Stimulated activated CD8-positive, alpha-beta memory T cell treated with anti-CD3 and anti-CD28 coated beads, Interleukin-4, amount 100 ng/mL, for 1 hour (primary cell): ENCODE measurements at places on chromosomes 11 and 22.

DNA sequence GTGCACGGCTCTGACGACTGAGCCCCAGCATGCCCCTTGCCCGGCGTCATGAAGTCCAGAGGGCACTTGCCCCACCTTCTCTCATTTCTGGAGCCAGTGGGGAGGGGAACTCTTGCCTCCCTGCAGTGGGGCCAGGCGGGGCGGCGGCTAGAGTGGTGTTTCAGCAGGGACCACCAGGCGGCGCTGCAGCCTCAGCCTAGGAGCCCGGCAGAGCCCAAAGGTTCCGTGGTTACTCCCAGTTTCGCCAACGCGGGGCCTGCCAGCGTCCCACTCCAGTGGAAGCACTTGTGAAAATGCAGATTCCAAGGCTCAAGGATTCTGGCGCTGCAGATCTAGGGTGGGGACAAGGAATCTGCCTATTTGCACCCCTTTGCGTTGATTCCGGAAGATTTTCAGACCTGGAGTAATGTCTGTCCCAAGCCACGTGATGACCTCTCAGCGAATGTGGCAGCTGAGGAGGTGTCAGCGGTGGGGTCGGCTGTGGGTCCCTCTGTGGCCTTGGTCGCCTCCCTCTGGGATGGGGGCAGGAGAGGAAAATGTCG lies 55.7 kb downstream of the CD82 start:
- DNase-seq: no peak

- DNase-seq: no peak
Observed at GRCh38 chr11:118275176-118275575, 11.1 kb upstream of the MPZL2 start.

- DNase-seq: no peak
Observed at GRCh38 chr22:31148953-31149627, 8.8 kb upstream of the PLA2G3 start.

DNA sequence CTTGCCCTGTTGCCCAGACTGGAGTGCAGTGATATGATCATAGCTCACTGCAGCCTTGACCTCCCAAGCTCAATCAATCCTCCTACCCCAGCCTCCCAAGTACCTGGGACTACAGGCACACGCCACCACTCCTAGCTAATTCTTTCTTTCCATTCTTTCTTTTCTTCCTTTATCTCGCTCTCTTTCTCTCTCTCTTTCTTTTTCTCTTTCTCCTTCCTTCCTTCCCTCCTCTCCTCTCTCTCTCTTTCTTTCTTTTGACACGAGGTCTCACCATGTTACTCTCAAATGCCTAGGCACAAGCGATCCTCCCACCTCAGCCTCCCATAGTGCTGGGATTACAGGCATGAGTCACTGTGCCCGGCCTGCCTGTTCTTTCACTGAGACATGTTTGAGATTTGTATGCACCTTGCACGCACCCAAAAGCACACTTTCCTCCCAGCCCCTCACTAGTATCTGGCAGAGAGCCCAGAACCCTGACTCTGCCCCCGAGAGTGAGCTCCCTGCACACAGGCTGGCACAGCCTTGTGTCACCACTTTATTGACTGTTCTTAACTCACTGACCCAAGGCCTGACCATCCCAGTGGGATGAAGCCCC lies 56.8 kb downstream of the CD6 start:
- peak; percentile 46 for DNase-seq

- DNase-seq: no peak
Observed at GRCh38 chr11:5992604-5993251, 5.9 kb upstream of the OR52L1 start.

DNA sequence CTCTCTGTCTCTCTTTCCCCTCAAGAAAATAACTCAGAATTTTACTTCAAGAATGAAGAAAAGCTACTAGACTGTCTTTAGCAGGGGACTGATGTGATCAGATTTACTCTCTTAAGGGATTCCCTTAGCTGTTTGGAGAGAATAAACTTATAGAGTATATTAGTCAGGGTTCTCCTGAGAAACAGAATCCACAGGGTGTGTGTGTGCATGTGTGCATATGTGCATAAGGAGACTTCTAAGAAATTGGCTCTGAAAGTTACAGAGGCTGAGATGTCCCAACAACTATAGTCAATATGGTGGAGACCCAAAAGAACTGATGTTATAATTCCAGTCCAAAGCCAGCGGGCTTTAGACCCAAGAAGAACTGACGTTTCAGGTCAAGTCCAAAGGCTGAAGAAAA lies 43.1 kb upstream of the ARL14EP start:
- no peak for DNase-seq

DNA sequence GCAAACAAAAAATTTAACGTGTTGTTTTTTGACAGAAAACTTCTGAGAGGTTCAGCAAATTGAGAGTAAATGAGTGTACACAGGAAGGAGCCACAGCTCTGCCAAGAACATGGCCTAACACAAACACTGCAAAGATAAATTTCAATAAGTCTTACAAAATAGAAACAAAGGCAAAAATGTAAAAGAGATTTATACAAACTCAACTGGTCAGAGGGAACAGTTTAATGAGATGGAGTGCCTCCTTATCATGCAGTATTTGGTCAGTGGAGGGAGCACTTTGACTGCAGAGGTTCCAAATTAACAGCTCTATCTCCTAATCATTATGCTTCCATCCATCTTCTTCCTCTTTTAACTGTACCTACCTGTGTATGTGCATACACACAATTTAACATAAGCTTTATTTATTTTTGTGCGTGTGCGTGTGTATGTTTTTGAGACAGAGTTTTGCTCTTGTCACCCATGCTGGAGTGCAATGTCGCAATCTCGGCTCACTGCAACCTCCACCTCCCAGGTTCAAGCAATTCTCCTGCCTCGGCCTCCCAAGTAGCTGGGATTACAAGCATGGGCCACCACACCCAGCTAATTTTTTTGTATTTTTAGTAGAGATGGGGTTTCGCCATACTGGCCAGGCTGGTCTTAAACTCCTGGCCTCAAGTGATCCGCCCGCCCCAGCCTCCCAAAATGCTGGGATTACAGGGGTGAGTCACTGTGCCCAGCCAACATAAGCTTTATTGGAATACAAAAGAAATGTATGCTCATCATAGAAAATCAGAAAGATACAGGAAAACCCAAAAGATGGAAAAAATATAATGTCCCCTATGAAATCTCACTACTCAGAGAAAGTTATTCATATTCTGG lies 111.9 kb downstream of the MRTFA start:
- DNase-seq: no peak

- no peak for DNase-seq
Observed at GRCh38 chr22:35593891-35594470, 23.1 kb downstream of the MB start.

GRCh38 chr22:44427611-44428470 lies 70.2 kb downstream of the RTL6 start:
- DNase-seq: no peak

GRCh38 chr22:38208551-38208968 lies 6.8 kb downstream of the MAFF start:
- no peak for DNase-seq

GRCh38 chr11:4947505-4947904 lies at the start of gene OR51A4:
Gene OR51A4, minus strand, starts transcription at chr11:4947605. Its CDS starts 505 bp downstream, at chr11:4947100.
- DNase-seq: no peak

DNA sequence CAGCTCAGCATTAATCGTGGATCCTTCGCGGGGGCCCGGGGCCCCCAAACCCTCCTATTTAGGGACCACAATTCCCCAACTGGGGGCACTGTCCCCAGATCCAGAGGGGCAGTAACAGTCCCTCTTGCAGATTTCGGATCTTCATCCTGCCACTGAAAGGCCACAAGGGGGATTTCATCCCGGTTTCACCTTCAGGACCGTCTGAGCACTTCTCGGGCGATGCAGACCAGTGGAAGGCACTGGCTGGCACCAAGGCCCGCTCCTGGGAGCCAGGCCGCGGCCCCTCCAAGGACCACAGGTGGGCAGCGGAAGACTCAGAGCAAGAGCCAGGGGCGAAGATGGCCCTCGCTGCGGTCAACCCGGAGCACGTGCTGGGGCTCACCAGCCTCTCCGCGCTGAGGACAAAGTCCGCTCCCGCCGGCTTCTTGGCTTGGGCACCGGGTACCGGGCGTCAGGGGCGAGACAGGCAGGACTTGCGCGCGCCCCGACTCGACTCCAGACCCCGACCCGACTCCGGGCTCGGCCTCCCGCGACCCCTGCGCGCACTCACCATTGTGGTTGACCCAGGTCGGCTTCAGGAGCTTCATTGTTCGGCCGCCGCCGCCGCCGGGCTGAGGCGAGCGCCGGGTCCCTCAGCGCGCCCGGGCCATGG lies 517 bp downstream of the HIRA start:
- DNase-seq: no peak

GRCh38 chr11:125105926-125106325 lies 5.5 kb downstream of the TMEM218 start:
- no peak for DNase-seq

GRCh38 chr11:23653071-23653675 lies 792.9 kb upstream of the CCDC179 start:
- DNase-seq: no peak

DNA sequence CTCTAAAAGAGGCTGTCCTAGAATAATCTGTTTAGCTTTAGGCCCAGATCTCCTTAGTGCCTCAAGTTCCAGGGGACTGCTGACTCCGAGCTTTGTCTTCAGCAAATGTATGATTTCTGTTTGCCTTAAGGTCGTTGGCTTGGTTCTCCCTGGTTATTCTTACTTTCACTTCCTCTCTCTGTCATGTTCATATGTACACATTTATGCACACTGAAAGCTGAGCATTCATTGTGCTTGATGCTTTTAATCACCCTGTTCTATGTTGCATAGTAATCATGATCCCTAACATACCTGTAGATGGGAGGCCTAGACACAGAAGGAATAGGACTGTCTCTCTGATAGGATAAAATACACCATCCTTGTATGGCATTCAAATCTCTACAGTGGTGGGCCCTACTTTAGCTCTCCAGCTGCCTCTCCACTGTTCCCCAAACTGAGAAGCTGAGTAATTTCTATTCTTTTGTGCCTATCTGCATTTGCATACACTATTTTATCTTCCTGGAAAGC lies 7.2 kb downstream of the PPFIBP2 start:
- DNase-seq: no peak

DNA sequence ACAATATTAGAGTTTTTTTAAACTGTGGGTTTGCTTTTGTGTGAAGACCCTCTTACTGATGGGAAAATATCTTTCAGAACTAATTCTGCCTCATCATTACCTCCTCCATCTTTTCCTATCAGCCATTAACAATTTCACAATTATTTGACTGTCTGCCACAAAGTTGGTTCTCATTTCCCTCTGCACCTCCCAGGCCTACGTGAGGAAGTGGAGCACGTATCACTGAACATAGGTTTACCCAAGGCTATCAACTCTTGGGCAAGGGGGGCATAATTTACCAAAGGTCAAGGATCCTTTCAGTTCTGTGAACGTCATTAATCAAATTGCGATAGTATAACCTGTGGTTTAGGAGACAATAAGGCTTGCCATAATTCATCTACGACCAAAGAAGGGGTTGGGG lies 60.0 kb downstream of the LIF start:
- no peak for DNase-seq

DNA sequence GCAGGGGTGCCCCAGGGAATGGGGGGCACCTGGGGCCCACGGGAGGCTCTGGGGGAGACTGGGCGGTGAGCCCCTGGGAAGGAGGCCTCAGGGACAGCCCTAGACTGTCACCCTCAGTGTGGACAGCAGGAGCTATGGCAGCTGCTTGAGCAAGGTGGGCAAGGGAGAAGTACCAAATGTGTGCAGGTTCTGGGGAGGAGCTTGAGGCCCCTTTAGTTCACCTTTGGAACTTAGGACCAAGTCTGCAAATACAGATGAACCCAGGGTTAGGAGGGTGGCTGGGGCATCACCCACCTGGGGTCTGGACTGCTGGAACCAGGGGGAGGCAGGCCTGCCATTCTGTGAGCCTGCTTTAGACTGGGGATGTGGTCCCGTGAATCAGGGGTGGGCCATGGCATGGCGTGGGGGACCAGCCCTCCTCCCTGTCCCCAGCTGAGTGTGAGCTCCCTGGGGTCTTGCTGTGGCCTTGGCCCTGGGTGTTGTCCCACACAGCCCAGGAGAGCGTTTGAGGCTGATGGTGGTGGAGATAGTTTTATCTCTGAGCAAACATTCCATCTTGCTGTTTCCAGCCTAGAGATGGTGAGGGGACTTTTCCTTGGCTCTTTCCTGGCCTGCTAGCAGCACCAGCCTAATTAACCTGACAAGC lies 122.3 kb downstream of the KCNQ1 start:
- DNase-seq: no peak

GRCh38 chr11:46380340-46381047 lies 975 bp upstream of the MDK start:
- no peak for DNase-seq

GRCh38 chr11:16088774-16089173 lies 267.6 kb downstream of the SOX6 start:
- DNase-seq: no peak

DNA sequence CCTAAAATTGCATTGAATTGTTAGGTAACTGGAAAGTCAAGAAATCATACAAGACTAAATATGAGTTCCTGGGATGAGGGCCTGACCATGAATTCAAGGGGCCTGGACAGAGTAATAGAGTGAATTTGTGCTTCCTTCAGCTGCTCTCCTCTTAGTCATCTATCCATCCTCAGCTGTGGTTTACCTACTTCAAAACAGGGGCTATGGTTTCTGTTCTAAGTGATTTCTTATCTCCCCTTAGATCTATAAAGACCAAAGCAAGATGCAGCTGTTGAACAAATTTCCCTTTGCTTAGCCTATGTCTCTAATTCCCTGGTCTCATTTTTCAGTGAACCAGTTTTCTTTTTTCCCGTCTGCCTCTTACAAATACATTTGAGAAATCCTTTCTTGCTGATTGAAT lies 428.5 kb downstream of the FAM181B start:
- DNase-seq: no peak

GRCh38 chr11:1564535-1565172 lies 7.4 kb downstream of the DUSP8 start:
- no peak for DNase-seq

GRCh38 chr11:68047437-68048290 lies 8.8 kb downstream of the TCIRG1 start:
- DNase-seq: no peak

DNA sequence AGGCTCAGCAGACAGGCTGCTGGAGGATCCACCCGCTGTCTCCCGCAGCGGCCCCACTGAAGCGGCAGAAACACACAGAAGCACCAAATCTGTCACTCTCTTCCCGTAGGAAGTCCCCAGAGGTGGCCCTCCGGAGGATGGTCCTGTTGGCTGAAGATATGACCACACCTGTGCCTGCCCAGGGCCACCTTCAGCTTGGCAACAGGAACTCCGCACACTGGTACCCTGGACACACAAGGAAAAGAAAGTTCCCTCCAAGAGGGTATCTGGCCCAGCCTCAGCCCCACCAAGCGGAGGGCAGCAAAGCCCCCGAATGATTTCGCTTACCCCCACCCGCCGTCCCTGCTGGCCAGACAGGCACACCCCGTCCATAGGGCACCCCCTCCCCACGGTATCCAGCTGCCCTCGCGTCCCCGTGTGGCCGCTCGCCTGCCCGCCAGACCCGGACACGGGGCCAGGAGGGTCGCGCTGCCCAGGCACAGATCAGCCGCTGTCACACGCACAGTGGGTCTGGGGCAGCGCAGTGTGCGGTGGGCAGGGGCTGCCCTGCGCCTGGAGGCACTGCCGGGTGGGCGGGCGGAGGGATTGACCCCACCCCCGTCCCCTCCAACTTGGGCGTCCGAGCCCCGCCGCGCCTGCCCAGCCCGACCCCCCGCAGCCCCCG lies 7.0 kb downstream of the RASSF7 start:
- DNase-seq: no peak

GRCh38 chr11:12840871-12841660 lies 166.8 kb downstream of the TEAD1 start:
- no peak for DNase-seq
